Heart right ventricle (tissue), 16 donors: ENCODE measurements at places on chromosomes 12 and 14. TPM values are rescaled to one million over a fixed set of nuclear protein-coding genes. Genes with fewer than 3 reads are reported as not detected.

Gene SPX
- 17.9 TPM for total RNA-seq

Gene AGAP2
- total RNA-seq, result 7.4 TPM

Gene PSMA6
- 228 TPM for total RNA-seq

Gene CHURC1
- total RNA-seq, result 75.2 TPM

Gene LRP1-AS
- total RNA-seq, result not detected

Gene SMCO2
- not detected for total RNA-seq

Gene GDF3
- not detected for total RNA-seq

Gene VRK1
- total RNA-seq, result 5.2 TPM

Gene RGS6
- 13.8 TPM for total RNA-seq

Gene NUBPL
- 19.8 TPM for total RNA-seq

Gene KIF21A
- 49.3 TPM for total RNA-seq

Gene ENTPD5
- 8.6 TPM for total RNA-seq

Gene HSPA2
- total RNA-seq, result 18.0 TPM

Gene PCBP2
- 560 TPM for total RNA-seq

Gene LBHD2
- total RNA-seq, result not detected

Gene DLK1
- 7.9 TPM for total RNA-seq

Gene CDCA3
- total RNA-seq, result 0.33 TPM

Gene COX8C
- not detected for total RNA-seq

Gene SLC10A1
- not detected for total RNA-seq

Gene DDX11
- total RNA-seq, result 5.7 TPM

Gene SIX1
- not detected for total RNA-seq

Gene RIN3
- total RNA-seq, result 9.6 TPM

Gene SIX6
- total RNA-seq, result not detected

Gene SLC6A13
- total RNA-seq, result 5.0 TPM

Gene KRT86
- not detected for total RNA-seq

Gene WNT1
- total RNA-seq, result not detected

Gene FLVCR2
- 4.4 TPM for total RNA-seq

Gene OTOGL
- total RNA-seq, result 0.23 TPM

Gene THAP2
- total RNA-seq, result 5.3 TPM

Gene SMARCC2
- total RNA-seq, result 56.2 TPM

Gene PMCH
- not detected for total RNA-seq
